ENCODE measurements at places on chromosomes 16 and 17.

DNA sequence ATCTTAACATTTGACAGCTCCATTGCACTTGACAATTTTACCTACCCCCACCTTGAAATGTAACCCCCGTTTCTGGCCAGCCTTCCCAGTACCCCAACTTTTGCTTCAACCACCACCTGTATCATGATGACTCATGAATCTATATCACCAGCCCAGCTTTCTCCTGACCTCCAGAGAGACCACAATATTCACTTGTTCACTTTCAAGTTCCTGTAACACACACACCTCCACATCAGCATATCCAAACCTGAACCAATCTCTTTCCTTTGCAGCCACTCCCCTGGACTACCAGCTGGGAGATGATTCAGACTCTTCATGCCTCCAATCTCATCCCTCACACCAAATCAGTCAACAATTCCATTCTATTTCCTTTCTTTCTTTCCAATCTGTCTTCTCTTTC, 8.0 kb downstream of the SMG6 start:
- no peak for DNase-seq

DNA sequence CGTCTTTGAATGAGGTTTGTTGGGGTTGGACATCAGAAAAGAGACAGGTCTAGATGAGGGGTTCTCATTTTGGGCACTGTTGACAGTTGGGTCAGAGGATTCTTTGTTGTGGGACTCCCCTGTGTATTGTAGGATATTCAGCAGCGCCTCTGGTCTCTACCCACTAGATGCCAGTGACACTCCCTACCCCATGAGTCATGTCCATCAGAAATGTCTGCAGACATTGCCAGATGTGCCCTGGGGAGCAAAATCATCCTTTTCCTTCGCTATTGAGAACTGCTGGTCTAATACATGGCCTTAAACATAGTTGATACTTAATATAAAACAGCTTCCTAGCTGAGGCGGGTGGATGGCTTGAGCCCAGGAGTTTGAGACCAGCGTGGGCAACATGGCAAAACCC, 3.1 kb downstream of the ABAT start:
- DNase-seq: no peak

- no peak for DNase-seq
Observed at GRCh38 chr16:88500255-88500661, 47.2 kb downstream of the ZFPM1 start.

GRCh38 chr17:74369221-74369620, 1.9 kb downstream of the GPR142 start:
- no peak for DNase-seq

DNA sequence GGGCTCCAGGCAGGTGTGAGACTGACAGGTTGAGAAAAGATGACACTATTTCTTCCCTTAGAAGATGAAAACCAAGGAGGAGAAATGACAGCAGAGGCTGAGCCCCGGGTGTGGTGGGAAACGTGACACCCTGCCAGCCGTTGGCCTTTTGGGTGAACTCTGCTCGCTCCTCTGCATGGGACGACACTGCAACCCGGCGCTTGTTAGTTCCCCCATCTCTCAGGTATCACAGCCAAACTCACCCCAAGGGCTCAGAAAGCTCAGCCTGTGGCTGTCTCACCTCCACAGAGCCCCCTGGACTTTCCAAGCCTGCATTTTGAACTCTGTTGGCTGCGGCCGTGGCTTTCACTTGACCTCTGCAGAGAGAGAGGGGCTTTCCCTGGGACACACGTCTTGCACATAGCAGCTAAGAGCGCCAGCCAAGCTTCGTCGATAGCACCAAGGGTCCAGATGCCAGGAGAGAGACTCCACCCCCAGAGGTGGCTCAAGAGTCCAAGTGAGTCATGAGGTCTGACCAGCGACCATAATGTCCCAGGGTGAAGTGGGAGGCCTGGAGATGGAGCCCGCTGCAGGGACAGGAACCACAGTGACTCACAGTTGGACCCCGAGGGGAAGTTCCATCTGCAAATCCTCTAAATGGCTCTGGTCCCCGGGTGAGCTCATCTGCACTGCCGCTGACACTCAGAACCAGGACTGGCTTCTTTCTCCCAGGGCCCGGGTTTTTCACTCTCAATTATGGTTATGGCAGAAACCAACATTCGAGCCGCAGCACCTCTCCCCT, 301.9 kb downstream of the SOX9 start:
- peak; percentile 80 for DNase-seq

DNA sequence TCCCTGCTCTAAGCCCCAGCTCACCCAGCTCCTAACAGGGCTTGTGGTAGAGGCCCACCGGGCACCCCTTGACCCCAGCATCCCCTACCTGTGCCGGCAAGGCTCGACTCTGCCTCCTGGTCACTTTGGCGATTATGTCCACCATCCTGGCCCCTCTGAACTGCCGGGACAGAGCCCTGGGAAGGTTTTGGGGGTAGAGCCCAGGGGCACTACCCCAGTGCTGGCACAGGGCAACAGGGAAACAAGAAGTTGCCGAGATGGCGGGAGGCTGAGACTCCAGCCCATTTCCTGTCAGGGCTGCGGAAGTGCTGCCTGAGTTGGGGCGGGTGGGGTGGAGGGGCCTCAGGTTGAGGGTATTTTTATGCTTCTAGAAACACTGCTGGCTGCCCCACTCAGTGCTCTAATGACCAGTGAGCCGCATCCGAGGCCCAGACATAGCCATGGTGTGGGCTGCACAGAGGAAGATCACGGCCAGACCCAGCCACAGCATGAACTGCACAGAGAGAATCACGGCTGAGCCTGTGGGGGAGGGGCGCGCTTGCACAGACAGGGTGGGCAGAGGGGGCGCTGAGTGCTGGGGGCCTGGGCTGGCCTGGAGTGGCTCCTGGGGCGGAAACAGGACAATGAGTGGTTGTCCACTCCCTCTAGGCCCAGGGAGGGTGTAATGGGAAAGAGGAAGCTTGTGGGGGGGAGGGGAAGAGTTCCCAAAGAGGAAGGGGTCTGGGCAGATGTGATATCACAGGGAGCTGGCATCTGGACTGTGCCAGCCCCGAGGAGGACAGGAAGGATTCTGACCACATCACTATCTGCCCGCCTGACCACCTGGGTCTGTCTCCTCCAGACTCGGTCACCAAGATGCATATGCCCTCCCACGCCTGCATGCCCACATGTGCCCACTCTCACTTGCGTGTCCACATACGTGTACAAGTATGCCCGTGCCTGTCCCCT, 22.3 kb downstream of the ARHGAP27 start:
- no peak for DNase-seq

DNA sequence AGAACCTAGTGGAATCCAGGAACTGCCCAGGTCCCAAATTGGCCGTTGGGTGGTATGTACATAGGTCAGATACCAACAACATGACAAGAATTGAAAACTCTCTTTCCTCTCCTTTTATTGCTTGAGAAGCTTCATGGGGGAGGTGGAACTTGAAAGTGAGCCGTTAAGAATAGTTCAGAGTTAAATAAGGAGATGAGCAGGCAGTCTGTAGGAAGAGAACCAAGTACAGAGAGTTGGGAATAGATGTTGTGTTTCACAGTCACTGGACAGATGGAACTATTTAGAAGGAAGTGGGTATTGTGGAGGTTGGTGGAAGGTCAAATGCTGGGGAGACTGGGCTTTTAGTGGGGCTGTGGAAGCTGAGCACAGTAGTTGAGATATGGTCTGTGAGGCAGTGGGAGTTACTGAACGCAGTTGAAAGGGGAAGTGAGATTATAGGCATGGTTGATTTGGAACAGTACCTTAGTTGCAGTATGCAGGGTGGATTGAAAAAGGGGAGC, 26.4 kb downstream of the ARHGAP44 start:
- DNase-seq: no peak

DNA sequence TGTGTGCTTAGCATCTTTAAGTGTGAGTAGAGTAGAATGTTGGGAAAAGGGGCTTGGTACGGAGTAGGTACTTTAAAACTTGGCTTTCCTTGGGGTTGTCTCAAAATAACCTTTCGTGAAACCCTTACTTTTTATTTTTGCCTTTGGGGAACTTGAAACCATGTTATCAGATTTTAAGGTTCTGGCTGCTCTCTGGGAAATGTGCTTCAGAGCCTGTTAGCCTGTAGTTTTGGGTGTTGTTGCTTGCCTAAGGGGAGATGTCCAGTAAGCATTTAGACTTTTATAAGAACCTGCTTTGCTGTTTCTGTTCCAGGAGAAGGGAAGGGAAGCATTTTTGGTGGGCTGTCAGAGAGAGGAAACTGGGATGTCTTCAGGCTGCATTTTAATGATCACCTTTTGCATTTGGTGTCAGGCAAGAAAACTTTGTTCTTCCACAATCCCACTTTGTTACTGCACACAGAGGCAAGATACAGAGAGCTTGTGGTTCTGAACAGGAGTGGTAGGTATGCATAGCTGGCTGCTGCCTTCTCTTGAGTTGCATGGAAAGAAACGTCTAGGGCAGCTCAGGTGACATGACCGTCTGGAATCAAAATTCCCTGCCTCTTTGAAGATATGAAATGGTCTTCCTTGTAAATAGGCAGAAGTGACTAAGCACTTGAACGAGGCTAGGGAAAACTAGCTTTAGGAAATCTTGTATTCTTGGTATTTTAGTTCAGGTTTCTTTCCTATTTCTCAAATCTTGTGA, 1.7 kb downstream of the RABEP1 start:
- no peak for DNase-seq

All from mucosa of gallbladder (tissue), 1 donor.